ENCODE measurements at places on chromosomes 5 and 9.

GRCh38 chr9:136605988-136606660 lies 56.6 kb upstream of the EGFL7 start:
- no peak for DNase-seq

DNA sequence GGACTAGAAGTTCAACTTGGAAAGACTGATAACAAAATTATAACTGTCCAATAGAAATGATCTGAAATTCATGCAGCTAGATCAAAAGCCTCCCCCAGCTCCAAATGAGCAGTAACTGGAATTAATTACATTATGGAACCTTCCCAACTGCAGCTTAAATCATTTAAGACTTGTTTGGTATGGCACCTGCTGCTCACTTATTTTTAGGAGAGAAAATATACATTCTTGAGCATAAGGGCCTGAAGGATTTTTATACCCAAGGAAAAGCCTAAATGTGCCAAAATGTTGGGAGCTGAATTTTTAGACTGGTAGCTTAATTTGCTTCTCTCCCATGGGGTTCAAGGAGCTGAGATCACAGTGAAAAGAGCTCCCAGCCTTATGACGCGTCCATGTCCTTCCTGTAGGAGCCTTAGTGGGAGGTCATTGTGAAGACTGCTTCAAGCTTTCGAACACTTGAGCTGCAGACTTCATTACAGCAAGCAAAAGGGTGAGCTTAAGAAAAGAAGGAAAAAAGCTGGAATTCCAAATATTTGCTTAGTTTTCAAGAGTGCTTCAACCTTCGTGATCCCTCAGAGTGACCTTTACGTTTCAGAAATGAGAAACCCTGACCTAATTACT lies 276.0 kb downstream of the DMAC1 start:
- DNase-seq: no peak

GRCh38 chr9:33022303-33022702 lies 2.8 kb upstream of the DNAJA1 start:
- no peak for DNase-seq

GRCh38 chr5:177966839-177967166 lies 29.2 kb downstream of the PROP1 start:
- no peak for DNase-seq

GRCh38 chr9:86043999-86044398 lies 55.4 kb downstream of the GOLM1 start:
- no peak for DNase-seq

DNA sequence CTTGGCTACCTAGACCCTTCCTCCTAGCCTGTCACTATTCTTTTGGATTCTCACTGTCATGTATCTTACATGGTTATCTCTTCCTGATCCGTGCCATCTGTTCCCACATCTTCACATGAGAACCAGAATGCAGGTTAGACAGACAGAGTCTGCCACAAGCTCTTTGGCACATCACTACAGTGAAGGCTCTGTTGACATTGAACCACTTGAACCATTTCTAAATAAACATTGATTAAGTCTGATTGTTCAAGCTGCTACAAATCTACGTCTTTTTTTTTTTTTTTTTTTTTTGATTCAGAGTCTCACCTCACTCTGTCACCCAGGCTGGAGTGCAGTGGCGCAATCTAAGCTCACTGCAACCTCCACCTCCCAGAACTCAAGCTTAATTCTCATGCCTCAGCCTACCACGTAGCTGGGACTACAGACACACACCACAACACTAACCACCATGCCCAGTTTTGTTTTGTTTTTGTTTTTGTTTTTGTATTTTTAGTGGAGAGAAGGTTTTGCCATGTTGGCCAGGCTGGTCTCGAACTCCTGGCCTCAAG lies 85.1 kb upstream of the LRRTM2 start:
- DNase-seq: no peak

DNA sequence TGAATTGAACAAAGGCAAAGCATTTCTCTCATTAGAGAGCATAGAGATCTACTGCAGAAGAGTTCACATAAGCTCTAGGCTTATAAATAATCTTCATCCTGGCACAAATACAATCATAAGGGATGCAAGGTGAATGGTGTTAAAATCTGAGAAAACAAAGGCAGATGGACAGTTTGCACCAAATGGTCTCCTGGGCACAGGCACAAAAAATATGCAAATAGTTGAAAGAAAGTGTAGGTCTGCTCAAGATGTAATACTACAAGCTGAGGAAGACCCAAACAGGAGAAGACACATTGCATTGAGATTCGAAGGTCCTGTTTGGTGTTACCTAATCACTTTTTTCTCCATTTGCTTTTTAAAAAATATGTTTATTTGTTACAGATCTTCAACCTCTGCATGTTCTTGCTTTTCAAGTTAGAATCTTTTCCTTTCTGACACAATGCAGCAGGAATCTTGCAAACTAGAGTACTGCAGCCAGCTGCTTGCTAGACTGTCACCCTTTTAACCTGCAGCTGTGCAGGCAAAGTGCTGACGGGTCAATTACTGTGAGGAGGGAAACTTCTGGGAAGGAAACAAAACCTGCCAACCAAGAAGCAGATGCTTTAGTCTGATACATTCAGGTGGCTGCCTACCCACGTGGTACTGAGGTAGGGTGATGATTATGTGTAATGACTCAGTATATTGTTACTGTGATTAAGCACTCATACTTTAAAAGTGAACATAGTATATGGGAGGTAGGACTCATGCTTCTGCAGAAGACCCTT lies 1048.6 kb upstream of the SEMA6A start:
- DNase-seq: no peak

- DNase-seq: peak; percentile 48
Measured at GRCh38 chr9:27117489-27118135, 8.6 kb downstream of the TEK start.

GRCh38 chr9:129068990-129069861 lies 11.7 kb upstream of the DOLPP1 start:
- no peak for DNase-seq

- no peak for DNase-seq
Measured at GRCh38 chr9:4992872-4993271, 7.8 kb downstream of the JAK2 start.

- DNase-seq: no peak
Measured at GRCh38 chr5:179413711-179414458, 68.6 kb upstream of the ADAMTS2 start.

DNA sequence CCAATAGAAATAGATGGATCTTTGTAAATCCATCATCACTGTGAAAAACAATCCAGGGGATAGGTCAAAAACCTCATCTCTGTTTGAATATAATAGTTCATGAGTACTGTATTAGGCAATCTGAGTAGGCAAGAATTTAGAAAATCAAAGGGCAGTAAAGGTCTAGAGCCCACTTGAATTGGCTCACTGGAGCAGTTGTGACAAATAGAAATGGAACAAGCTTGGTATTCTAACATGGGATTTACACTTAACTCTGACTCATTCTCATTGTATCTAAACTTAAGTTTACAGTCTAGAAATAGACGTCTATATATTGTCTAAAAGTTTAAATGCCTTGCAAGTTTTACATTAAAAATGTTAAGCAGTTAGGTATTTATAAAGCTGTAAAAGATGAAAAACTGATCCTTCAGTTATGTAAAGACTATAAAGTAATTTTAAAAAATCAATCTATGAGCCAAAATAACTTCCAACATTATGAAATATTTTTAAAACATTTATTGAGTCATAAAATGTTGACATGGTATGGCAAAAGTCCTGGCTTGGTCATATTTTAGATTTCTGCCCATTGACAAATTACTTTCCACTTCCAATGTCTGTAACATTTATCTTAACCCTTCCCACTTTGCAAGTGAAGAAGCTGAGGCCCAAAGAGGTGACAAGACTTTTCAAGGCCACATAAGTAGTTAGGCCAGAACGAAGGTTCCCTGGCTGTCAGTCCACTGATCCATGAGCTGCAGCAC lies 203.7 kb upstream of the NREP start:
- DNase-seq: peak; percentile 57

Data from iris pigment epithelial cell (primary cell).